ENCODE measurements at places on chromosomes 6 and 20.

GRCh38 chr20:63258781-63259180 lies 4.5 kb upstream of the NKAIN4 start:
- DNase-seq = no peak

- peak; percentile 46 for DNase-seq
Observed at GRCh38 chr6:88380083-88380482, 213.9 kb upstream of the CNR1 start.

- no peak for DNase-seq
Observed at GRCh38 chr6:41441598-41442351, 104.4 kb upstream of the FOXP4 start.

GRCh38 chr6:35148167-35148741 lies 7.1 kb upstream of the TCP11 start:
- no peak for DNase-seq

DNA sequence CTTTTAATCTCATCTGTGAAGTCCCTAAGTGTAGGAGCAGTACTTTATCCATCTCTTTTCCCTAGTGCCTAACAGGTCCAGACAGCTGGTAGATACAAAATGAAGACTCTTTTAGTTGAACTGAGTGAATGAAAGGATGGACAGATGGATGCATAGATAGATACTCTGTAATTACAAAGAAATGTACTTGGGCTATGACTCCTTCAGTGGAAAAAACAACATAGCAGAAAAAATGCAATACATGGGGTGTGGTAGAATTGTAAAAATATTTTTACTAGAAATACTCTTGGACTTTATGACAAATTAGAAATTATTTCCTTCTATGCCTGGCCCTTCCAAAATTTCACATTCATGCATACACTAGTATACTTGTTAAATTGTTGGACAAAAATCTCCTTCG lies 29.3 kb downstream of the KCNQ5 start:
- no peak for DNase-seq

- DNase-seq = no peak
Observed at GRCh38 chr20:8568075-8568474, 436.0 kb downstream of the PLCB1 start.

All from NCI-H1694 (cell line).